ENCODE measurements at places on chromosomes 2 and 18.

GRCh38 chr18:50159654-50160046 is 35.3 kb downstream of the MYO5B start:
- no peak for DNase-seq

GRCh38 chr2:239274391-239275043 is 126.3 kb downstream of the HDAC4 start:
- DNase-seq: no peak

DNA sequence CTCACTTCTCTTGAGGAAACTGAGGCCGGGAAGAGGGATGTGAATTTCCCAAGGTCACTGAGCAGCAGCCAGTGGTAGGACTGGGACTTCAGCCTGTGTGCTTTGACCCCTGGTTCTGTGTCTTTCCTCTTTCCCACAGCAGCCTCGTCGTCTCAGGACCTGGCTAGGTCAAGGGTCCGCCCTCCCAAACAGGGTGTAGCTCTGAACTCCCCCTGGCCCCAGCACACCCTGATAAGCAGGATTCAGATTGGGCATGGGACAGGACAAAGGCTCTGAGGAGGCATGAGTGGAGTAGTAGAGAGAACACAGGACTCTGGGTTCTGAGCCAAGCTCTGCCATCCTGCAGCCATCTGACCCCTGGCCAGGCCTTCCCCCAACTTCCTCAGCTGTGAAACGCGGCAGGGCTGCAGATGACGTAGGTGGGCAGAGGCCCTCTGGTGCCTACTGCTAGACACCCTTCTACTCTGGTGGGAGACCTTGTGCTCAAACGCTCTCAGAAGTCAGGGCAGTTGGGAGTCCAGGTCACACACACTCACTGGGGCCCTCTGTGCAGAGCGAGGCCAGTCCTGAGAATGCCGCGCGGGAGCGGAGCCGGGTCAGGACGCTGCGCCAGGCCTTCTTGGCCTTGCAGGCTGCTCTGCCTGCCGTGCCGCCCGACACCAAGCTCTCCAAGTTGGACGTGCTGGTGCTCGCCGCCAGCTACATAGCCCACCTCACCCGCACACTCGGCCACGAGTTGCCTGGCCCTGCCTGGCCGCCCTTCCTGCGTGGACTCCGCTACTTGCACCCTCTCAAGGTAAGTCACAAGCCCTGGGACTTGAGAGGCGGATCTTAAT is 984 bp downstream of the TCF23 start:
- DNase-seq: no peak

DNA sequence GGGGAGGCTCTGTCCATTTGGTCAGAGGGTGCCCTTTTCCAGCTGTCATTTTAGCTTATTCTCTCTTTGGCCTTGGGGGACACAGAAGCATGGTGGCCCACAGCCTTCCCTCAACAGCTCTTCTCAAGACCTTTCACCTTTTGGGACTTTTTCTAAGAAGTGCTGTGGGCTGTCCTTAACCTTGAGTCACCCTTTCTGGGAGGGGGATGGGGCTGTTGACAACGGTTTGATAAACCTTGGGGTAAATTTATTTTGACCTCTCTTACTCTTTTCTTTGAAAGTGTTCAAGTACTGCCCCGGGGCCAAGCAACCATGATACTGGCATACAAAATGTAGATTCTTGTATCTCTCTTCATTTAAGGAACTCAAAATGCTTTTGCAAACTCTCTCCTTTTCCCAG is 13.7 kb downstream of the IGFBP5 start:
- no peak for DNase-seq

- DNase-seq: no peak
Observed at GRCh38 chr18:13430663-13431062, 212.1 kb downstream of the LDLRAD4 start.

- no peak for DNase-seq
Observed at GRCh38 chr18:9734189-9734588, 26.1 kb downstream of the RAB31 start.

DNA sequence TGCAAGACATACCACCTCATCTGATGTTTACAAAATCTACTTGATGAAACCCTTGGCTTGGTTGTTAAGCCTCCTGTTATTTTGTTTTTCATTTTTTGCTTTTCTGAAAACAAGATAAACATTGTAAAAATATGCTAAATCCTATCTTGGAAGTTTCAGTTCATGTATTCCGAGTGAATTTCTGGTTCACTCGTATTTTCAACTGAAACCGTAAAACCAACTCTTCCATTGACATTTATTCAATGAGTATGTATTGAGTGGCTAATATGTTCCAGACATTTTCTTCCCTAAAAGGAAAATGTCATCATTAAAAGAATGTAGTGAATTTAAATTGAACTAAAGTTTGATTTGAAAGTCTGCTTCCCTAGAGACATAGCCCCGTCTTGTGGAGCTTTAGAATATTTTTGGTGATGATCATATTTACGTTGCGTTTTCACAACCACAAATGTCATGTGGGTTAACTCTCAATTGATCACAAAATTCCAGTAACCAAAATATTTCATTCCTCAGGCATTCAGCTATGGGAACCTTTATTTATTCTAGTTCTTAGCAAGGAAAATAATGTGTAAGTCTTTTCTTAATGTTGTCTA is 204.2 kb downstream of the MBD2 start:
- no peak for DNase-seq

DNA sequence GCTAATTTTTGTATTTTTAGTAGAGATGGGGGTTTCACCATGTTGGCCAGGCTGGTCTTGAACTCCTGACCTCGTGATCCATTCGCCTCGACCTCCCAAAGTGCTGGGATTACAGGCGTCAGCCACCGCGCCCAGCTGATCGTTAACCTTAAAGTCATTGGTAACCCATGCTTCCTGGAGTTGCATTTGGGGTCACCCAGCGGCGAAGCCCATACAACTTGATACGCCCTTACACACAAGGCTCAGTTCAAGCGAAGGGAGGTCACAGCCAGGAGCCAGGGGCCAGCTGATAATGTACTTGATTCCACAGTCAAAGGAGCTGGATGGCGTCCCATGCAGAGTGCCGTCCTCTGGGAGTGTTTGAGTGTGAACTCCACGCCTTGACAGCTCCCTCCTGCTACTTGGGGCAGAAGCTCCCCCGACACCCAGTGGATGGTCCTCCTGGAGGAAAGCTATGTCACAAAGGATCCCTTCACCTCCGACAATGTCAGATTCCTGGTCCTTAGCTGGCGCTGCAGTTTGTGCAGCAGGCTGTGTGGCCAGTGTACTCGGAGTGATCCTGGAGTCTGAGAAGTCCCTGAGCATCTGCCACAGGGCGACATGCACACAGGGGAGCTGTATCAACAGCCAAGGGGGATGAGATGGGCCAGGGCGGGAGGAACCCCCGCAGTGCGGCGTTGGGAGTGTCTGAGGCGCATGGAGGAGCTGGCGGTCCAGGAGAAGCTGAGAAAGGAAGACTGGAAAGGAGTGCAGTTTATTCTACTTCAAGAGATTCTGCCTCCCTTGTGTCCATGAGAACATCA is 7.9 kb downstream of the CLHC1 start:
- peak; percentile 7 for DNase-seq

GRCh38 chr2:96884299-96885094 is 14.6 kb upstream of the SEMA4C start:
- no peak for DNase-seq

DNA sequence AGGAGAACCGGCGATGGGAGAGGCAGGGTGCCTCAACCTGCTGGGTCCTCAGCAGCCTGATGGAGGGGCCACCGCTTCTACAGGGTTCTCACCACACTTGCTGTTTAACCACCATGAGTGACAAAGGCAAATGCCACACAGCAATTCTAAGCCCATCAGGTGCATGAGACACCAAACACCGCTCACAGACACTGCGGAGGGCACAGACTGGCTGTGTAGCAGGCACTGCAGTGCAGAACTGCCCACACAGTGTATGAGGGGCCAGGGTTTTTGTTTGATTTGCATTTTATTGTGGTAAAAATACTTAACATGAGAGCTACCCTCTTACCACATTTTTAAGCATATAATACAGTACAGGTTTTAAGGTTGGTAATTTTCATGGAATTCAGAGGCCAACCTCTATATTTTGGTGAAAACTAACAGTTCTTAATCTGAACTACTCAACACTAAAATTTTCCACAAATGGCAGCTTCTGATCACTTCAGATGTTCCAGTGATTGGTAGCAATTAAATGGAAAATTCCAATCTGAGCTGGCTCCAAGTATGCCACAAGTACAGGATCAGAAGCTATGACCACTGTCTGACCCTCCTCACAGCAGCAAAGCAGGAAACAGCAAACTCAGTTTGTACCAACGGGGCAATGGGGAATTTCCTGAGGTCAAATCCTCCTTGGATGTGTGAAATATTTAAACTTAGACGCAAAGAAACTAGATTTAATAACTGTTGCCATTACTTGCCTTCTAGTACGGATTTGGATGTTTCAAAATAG is 67.7 kb downstream of the FAM210A start:
- DNase-seq: no peak

GRCh38 chr18:26771524-26771923 is 94.0 kb downstream of the AQP4 start:
- DNase-seq: no peak

- DNase-seq: no peak
Observed at GRCh38 chr2:16128746-16129610, 188.6 kb downstream of the MYCN start.

DNA sequence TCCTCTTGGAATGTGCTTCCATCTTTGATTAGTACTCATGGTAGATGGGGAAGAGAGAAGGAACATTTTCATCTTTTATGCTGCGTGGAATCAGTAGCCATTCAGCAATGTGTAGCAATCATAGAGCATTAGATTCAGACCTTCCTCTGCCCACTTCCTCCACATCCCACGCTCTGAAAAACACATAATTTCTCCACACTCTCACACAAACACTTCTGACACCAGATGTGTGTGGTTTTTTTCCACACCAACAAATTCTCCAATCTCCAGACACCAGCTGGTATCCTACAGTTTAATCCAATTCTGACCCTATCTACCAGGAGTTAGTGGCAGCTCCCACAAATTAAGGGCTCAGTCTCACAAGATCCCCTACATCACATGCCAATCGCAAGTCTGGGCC is 103.3 kb downstream of the AOX1 start:
- DNase-seq: no peak

DNA sequence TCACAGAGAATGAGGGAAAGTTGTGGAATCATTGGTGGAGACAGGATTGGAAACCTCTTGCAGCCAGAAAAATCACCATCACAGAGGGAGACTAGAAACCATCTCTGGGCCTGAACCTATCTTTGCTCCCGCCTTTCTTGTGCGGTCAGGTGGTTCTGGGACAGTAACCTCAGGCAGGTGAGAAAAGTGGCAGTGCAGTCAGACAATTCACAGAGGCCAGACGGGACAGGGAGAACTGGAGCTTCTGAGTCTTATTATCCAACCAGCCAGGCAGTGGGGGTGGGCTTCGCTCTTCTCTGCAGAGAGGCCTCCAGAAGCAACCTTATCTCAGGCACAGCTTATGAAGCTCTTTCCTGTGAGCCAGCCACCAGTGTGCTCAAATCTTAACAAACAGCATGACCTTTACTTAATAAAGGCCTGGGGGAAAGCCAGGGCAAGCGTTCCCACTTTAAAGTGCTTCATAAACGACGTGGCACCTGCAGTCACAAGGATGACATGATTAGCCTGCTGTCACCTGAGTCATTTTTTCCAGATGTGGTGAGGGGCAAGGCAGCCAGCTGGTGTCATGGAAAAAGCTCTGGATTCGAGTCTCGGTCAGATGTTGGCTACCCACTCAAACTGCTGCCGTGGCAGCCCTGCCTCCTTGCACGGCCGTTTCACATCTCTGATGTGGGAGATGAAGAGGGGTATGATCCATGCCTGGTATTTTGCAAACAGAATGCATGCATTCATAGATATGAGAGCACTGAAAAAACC is 109.7 kb downstream of the B3GNT2 start:
- DNase-seq: no peak

GRCh38 chr2:236889791-236890704 is 195.6 kb upstream of the COPS8 start:
- DNase-seq: no peak

GRCh38 chr18:41371156-41372045 is 583.6 kb upstream of the PIK3C3 start:
- no peak for DNase-seq

DNA sequence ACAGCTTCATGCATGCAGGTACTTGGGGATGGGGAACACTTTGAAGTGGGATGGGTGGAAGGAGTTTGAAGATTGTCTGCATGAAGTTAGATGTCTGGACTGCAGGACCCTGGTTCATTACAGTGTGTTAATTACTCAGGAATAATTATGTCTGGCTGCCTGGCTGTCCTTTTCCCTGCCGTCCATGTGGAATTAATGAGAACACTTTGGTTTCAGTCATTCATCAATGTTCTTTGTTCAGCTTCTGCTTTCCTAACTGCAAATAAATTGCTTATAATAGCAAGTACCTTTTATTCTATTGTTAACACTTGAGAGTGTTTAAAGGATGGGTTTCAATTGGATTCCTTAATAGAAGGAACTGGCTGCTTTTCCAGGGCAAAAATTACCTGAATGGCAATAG is 35.8 kb downstream of the MTCL1 start:
- no peak for DNase-seq

DNA sequence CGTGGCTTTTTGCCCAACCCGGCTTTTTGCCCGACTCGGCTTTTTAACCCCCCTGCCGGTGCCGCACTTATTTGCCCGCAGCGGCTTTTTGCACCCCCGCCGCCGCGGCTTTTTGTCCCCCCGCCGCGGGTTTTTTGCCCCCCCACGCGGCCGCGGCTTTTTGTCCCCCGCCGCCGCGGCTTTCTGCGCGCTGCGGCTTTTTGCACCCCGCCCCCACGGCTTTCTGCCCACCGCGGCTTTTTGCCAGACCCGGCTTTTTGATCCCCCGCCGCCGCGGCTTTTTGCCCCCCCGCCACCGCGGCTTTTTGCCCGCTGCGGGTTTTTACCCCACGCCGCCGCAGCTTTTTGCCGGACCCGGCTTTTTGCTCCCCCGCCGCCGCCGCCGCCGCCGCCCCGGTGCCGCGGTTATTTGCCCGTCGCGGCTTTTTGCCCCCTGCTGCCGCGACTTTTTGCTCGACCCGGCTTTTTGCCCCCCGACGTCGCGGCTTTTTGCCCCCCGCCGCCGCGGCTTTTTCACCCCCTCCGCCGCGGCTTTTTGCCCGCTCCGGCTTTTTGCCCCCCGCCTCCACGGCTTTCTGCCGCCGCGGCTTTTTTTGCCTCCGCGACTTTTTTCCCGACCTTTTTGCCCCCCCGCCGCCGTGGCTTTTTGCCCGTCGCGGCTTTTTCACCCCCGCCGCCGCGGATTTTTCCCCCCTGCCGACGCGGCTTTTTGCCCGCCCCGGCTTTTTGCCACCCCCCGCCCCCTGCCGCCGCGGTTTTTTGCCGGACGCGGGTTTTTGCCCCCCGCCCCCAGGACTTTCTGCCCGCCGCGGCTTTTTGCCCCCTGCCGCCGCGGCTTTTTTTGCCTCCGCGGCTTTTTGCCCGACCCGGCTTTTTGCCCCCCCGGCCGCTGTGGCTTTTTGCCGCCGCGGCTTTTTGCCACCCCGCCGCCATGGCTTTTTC is 2786.5 kb downstream of the RPIA start:
- DNase-seq: peak; percentile 10

- DNase-seq: no peak
Observed at GRCh38 chr2:209125291-209125690, 298.6 kb upstream of the MAP2 start.

- no peak for DNase-seq
Observed at GRCh38 chr18:23088310-23088709, 47.0 kb upstream of the CABLES1 start.

GRCh38 chr2:63875131-63875527 is 33.4 kb downstream of the UGP2 start:
- DNase-seq: no peak
